Stimulated activated CD4-positive, alpha-beta T cell treated with anti-CD3 and anti-CD28 coated beads, TNF-alpha, amount 100 ng/mL, for 24 hours (primary cell): ENCODE measurements at places on chromosomes 4 and X.

DNA sequence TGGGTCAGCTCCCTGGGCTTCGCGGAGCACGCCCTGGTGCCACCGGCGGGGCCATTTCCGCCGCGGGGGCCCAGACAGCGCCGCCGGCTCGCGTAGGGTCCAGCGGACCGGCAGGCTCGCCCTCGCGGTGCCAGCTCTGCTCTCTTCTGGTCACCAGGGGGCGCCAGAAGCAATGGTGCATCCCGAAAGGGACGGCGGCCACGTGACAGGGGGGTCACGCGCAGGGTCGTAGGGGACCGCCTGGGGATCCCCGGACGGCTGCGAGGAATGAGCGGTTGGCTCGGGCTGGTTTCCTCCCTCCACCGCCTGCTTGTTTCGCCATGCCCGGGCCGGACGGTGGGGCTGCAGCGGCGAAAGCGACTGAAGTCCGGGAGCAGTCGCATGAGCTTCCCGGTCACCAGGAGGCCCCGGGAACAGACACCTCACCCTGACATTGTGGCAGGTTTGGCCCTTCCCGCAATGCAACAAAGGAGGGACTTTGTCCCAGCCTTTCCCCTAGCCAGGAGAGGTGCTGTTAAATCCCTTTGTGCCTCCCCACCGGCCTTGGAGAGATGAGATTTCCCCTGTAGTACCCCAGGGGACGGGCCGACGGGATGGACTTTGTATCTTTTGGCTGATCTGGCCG lies 15.8 kb downstream of the ZCCHC12 start:
- peak; percentile 36 for DNase-seq

DNA sequence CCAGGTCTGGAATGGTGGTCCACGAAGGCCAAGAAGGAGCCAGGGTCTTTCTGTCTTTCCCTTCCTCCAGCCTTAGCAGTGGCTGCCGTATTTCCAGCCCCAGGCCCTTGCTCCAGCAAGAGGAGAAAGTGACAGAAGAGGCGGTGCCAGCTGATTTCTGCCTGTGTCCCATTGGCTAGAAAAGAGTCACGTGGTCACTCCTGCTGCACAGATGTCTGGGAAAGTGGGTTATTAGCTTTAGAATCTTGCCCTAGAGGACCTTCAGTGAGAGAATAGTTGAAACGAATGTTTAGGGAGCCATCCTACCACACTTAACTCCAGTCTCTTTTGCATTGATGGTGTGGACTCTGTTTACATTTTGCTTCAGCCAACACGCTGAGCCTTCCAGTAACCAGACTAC lies 99.3 kb upstream of the BCOR start:
- no peak for DNase-seq

- peak; percentile 2 for DNase-seq
These were observed 531 bp upstream of the MANBA start for GRCh38 chr4:102761296-102761701.

DNA sequence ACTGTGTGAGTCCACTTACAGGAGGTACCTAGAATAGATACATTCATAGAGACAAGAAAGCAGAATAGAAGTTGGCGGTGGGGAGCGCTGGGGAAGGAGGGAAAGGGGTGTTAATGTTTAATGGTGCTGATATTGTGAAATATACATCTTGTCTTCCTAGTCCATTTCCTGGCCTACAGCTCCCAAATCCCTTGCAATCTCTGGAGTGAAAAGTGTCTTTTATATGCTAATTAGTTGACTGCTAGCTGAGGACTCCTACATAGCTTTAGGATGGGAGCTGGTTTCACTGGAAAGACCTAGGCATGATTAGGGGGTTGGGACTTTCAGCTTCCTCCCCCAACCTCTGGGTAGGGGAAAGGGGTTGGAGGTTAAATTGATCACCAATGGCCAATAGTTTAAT lies 36.0 kb downstream of the FUNDC1 start:
- no peak for DNase-seq

- no peak for DNase-seq
These were observed 546.0 kb downstream of the BCOR start for GRCh38 chrX:39551762-39552161.

GRCh38 chrX:53262189-53262917 lies 19.0 kb downstream of the IQSEC2 start:
- DNase-seq, result no peak

DNA sequence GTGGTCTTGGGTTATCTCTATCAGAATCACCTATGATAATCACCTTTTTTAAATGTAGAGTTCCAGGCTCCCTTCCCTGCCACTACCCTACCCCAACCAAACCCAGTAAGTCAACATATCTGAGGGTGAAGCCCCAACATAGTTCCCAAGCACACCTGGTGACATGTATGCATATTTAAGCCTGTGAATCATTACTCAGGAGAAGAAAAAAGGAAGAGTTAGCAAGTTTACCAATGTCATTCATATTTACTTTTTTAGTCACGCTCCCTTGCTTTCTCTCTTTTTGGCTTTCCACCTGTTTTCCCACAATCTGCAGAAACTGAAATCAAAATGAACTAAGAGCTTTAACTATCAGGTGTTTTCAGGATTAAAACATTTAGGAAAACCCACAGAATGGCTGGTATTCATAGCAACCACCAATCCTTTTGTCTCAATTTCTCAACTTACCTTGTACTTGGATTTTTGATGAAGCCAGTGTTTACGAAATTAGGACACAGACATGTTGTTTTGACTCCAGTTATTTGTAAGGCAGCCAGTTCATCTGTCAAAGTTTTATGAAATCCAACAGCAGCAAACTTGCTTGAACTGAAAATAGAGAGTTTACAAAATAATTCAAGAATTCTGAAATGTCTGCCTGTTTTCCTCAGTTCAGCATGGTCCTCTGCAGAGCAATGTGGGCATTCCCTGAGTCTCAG lies 34.0 kb downstream of the HSD17B11 start:
- DNase-seq, result no peak

DNA sequence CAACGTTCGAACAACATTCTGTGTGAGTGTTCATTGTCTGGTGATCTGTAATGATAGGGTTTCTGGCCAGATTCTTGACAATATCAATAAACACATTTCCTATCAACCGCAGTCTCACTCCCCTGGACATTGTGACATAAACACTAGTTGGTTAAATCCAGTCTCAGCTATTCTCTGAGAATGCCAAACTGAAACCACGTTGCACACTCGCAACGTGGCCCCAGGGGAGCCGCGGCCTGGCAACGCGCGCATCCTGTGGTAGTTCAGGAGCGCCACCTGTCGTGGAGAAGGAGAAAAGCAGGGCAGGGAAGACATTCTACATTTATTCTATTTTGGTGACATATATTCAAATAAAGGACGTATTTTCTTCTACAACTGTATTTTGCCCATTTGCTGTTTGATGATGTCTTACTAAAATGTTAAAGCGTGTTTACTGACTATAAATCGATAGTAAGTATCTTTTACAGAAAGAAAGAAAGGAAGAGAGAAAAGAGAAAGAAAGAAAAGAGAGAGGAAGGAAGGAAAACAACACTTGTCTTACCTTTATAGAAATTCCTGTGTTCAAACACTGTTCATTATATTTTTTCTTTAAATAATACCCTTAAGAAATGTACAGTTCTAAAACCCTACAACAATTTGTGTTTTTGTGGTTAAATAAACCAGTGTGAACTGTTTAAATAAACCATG lies 738.3 kb upstream of the FRG1 start:
- peak; percentile 11 for DNase-seq
